ENCODE measurements at places on chromosomes 6 and 20. TPM values are rescaled to one million over a fixed set of nuclear protein-coding genes. Genes with fewer than 3 reads are reported as not detected.

- no peak for DNase-seq
Observed at GRCh38 chr6:154258064-154258757, 98.4 kb downstream of the IPCEF1 start.

- peak; percentile 73 for DNase-seq
Observed at GRCh38 chr6:2749969-2750600, 637 bp downstream of the MYLK4 start.

DNA sequence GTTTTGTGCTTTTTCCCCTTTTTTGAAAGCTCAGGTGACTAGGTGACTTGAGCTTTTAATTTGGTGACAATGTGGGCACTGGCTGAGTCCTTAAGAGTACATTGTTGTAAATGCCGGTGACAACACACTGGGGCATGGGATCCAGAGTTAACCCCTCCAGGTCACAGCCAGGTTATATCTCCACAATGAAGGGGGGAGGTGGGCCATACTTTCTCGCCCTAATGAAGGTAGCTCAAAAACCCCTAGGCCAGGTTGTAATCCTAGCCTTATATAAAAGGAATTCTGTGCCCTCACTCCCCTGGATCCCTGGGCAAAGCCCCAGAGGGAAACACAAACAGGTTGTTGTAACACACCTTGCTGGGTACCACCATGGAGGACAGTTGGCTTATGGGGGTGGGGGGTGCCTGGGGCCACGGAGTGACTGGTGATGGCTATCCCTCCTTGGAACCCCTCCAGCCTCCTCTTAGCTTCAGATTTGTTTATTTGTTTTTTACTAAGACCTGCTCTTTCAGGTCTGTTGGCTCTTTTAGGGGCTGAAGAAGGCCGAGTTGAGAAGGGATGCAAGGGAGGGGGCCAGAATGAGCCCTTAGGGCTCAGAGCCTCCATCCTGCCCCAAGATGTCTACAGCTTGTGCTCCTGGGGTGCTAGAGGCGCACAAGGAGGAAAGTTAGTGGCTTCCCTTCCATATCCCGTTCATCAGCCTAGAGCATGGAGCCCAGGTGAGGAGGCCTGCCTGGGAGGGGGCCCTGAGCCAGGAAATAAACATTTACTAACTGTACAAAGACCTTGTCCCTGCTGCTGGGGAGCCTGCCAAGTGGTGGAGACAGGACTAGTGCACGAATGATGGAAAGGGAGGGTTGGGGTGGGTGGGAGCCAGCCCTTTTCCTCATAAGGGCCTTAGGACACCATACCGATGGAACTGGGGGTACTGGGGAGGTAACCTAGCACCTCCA, 2.2 kb upstream of the VEGFA start:
- DNase-seq, result no peak

- DNase-seq, result no peak
Observed at GRCh38 chr20:10209091-10209490, 9.5 kb upstream of the SNAP25 start.

- DNase-seq, result no peak
Observed at GRCh38 chr20:25324412-25324811, 66.2 kb downstream of the ABHD12 start.

DNA sequence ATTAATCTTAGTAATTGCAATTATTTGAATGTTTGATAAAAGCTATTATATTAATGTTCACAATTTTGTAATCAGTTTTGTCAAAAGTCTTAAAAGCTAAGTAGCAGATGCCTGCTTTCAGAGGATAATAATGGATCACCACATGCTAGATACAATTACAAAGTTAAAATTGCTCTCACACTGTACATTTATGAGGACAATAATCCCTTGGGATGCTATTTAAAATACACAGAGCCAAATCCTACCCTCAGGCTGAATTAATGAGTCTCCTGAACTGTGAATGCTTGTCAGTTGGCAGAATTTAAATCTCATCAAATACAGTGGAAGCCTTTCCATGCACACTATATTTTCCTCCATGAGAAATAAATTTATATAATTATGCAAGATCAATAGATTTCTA, 153.3 kb upstream of the SYNCRIP start:
- DNase-seq, result no peak

DNA sequence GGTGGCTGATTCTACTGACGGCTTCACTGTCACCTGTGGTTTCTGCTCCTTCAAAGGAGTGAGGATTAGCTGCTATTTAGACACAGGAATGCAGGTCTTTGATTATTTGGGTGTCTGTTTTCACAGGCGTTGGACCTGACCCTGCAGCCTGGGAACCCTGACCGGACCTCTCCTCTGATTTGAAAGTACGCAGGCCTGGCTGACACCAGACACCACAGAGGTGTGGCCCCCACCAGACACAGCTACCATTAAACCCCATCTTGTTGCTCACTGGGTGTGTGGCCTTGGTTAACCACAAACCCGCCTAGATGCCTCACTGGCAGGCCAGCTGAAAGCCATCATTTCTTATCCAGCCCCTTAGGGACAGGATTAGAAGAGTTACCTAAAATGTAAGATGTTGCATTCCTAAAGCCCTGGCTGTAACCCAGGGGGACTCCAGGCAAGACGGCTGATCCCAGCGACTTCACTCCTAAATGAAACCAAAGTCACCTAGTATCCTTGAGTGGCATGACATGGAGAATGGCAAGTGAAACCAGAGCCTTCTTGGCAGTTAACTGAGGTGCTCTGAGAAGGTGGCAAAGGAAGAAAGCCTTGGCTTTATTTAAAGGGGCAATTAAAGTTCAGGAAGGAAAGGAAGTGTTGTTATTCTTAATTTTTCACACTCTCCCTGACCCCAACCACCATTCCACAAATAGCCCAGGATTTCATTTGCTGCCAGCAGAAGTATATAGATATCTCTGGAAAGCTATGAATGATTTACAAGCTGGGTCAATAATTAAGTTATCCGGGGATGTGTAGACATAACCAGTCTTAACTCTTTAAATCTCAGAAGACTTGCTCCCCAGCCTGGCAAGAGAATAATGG, 169.9 kb downstream of the QRSL1 start:
- DNase-seq, result no peak

- no peak for DNase-seq
Observed at GRCh38 chr20:47027042-47027441, 132.4 kb downstream of the EYA2 start.

- DNase-seq, result no peak
Observed at GRCh38 chr6:19848465-19849029, 11.4 kb downstream of the ID4 start.

DNA sequence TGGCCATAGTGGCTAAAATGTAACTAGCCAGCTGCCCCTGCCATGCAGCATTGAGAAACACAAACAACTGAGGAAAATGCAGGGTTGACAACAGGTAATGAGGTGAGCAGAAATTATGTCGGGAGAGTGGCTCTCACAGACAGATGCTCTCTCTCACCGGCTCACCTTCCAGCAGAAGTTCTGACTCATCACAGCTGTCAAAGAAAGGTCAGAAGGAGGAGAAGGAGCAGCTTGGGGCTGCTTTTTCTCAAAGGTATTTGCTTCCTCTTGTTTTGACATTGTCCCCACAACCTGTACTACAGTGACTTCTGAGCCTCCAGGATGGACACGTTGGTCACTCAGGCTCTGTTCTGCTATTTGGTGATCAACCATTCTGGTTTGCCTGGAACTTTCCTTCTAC, 190.5 kb upstream of the HEY2 start:
- DNase-seq, result no peak

DNA sequence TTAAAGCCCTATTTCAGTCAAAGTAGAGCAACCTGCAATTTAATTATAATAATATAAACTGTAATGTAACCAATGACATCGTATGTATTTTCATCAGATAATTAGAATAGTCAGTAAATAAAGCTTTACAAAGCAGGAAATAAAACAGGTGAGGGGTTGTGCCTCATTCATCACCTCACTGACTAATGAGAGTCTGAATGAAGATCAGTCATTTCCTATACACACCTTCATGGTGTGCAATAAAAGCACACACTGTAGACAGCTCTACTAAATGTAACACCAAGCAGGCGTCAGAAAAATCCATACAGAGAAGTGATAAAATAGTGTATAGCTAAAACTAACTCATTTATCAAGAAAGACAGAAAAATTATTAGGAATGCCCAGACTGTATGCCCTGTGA, 105.9 kb downstream of the MAN1A1 start:
- DNase-seq, result no peak

DNA sequence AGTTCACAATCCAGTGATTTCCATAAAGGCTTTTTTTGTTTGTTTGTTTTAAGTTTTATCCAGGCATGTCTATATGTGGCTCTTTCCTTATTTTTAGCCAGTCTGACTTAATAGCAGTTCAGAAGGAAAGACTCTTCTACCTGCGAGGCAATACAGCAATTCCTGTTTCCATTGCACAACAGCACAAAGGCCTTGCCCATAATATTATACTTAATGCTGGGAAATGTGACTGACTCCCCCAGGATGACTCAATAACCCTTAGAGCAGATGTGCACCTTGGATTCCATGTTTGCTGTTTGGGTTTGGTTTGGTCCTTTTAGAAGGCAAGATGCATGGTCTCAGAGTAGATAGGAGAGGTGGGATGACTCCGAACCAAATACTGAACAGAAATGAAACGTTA, 184.1 kb downstream of the MTFR2 start:
- DNase-seq, result no peak

- no peak for DNase-seq
Observed at GRCh38 chr6:16292942-16293341, 54.6 kb downstream of the GMPR start.

PXDC1 gene
- not detected for total RNA-seq

RFX6 gene
- total RNA-seq, result not detected

HSPA12B gene
- total RNA-seq, result not detected

TMC2 gene
- not detected for total RNA-seq

NUS1 gene
- 35.7 TPM for total RNA-seq

SLC44A4 gene
- total RNA-seq, result not detected

RARS2 gene
- total RNA-seq, result 36.0 TPM

MLN gene
- not detected for total RNA-seq

LRFN2 gene
- not detected for total RNA-seq

USP49 gene
- 17.8 TPM for total RNA-seq

PKIB gene
- total RNA-seq, result 0.46 TPM

GNAS-AS1 gene
- 11.6 TPM for total RNA-seq

SLC35F1 gene
- total RNA-seq, result not detected

CST4 gene
- not detected for total RNA-seq

DEFB114 gene
- not detected for total RNA-seq

Data from OCI-LY7 (cell line).